Osteoblast (primary cell): ENCODE measurements at places on chromosomes 1 and 21.

DNA sequence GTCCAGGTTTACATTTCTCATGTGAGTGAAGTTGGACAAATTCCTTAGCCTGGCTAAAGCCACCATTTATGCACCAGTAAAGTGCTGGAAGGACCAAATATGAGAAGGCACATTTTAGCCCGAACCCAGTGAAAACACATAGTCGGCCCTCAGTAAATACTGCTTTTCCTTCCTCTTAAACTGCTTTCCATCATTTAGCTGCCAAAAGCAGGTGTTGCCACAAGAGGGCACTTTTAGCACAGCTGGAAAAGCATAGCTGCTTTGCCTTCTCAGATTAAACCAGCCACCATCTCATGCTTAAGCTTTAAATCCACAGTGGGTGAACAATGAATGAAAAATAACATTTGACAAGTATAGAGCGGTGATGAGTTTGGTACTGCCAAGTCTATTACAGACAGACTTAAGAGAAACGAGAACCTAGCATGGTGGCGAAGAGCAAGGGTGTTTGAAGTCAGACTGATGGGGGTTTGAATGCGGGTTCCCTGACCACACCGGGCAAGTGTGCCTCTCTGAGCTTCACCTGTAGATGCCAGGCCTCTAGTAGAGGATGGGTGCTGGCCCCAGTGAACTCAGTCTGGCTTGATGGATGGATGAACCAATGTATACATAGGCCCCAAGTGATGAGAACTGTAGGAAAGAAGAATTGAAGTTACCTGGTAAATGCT is 57.8 kb downstream of the SLC35D1 start:
- H3K27ac ChIP-seq: no peak overlapping the region
- no peaks in the 10 kb centered on the region for H3K4me1 ChIP-seq
- peak; percentile 26 for DNase-seq
- no peak overlapping the region for H3K4me3 ChIP-seq
- H3K36me3 ChIP-seq: peaks cover 3% of the 10 kb centered on the region
- no peaks in the 10 kb centered on the region for H3K27me3 ChIP-seq

DNA sequence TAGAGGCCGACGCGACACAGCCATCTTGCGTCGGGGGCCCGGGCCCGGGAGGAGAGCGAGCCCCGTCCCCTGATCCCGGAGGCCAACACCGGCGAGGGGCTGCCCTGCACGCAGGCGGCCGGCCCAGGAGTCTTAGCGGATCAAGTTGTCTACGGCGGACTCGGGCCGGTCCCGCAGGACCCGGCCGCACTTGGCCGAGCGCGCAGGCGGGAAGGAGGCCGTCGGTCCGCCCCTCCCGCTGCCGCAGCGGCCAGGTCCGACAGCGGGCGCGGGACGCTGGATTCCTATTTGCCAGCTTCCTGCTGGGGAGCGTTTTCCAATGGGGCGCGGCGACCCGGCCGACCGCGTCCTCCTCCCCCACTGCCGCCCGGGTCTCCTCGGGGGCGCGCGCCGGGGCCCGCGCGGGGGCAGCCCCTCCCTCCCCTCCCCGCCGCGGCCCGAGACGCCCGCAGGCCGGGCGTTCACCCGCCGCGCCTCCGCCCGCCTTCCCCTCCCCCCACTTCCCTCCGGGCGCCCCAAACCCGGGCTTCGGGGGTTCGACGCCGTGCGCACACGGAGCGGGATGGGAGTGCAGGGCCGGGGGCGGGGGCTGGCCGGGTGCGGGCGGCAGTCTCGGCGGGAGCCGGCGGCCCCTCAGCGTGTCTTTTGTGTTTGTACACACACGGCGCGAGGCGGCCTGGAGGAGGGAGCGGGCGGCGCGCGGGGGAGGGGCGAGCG is 517 bp upstream of the H3-3A start:
- peak overlapping the region; percentile 93 for H3K4me3 ChIP-seq
- peak overlapping the region; percentile 74 for H3K27ac ChIP-seq
- H3K27me3 ChIP-seq: no peaks in the 10 kb centered on the region
- DNase-seq: peak; percentile 92
- H3K36me3 ChIP-seq: peaks cover 14% of the 10 kb centered on the region

- peak overlapping the region; percentile 30 for H3K4me3 ChIP-seq
- no peaks in the 10 kb centered on the region for H3K27me3 ChIP-seq
- no peaks in the 10 kb centered on the region for H3K36me3 ChIP-seq
- H3K4me1 ChIP-seq: peaks cover 29% of the 10 kb centered on the region
- DNase-seq: peak; percentile 95
Measured at GRCh38 chr21:45364468-45365185, 40.3 kb upstream of the COL18A1 start.

GRCh38 chr1:6454856-6455751 is 10.9 kb downstream of the TNFRSF25 start:
- peaks cover 20% of the 10 kb centered on the region for H3K27me3 ChIP-seq
- peak; percentile 87 for DNase-seq
